ENCODE measurements at places on chromosomes 7 and 10. TPM values are rescaled to one million over a fixed set of nuclear protein-coding genes. Genes with fewer than 3 reads are reported as not detected.

DNA sequence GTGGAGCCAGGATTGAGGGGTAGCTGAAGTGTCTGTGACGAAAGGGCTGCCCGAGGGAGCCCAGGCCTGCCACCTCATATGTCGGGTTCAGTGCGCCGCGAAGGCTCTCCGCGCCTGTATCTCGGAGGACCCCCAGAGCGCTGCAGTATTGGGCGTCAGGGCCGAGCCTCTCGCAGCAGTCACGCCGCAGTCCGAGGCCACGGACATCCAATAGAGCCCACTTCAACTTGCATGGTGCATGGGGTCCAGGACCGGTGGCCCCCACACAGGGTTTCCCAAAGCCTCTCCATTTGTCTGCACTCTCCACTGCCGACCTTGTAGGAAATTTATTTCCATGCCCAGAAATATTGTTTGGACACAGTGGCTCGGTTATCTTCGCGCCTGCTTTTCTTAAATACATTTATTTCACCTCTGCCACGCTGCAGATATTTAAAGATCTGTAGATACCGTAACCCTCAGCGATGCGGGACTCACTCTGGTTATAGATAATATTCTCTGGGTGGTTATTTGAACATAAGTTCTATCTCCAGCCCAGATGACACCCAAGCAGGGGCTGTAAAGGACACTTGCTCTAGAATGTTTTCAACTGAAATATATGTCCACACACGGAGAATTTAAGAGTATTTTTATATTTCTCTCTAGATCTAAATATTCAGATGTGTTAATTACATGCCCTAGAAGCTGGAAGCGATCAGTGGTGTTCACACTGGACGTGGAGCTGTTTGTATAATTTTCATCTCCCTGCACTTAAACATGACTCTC lies 5.1 kb upstream of the ZNF503 start:
- H3K27me3 ChIP-seq, result no peaks in the 10 kb centered on the region
- H3K27ac ChIP-seq, result peak overlapping the region; percentile 92
- no peaks in the 10 kb centered on the region for H3K4me1 ChIP-seq
- H3K36me3 ChIP-seq, result no peaks in the 10 kb centered on the region

DNA sequence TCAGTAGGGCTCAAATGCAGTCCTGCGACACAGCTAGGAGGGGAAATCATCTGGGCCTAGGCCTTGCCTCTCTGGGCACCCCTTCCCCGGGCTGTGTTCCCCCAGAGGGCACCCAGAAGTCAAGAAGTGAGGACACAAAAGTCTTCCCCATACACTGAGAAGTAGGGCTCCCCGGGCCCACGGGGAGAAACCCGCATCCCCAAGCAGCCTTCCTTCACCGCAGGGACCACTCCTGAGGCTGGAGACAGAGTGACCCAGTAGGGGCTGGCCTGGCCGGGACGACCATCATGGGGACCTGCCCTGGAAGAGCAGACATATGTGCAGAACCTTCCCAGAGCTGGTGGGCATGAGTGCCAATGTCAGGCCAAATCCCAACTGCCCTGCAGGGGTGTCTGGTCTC lies 163.5 kb downstream of the GFRA1 start:
- no peaks in the 10 kb centered on the region for H3K4me1 ChIP-seq
- H3K4me3 ChIP-seq, result no peak overlapping the region
- H3K27ac ChIP-seq, result no peak overlapping the region
- no peaks in the 10 kb centered on the region for H3K27me3 ChIP-seq
- H3K36me3 ChIP-seq, result no peaks in the 10 kb centered on the region

DNA sequence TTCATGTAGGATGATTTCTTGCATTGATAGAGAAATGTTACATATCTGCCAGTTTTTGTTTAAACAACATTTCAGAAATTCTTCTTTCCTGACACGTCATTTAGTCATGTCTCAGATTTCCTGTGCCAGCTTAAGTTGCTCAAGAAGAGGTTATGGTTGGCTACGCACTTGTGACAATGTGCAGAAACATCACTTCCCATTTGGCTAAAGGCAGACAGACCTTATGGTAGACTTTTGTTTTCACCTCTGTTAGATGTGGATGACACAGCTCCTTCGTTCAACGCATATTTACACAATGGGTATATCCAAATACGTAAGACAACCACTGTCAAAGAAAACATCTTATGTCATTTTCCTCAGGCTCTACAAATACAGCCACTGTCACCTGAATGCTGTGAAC lies 125.8 kb downstream of the DOCK4 start:
- H3K36me3 ChIP-seq, result no peaks in the 10 kb centered on the region
- no peak for DNase-seq
- H3K4me1 ChIP-seq, result peaks cover 74% of the 10 kb centered on the region
- no peak overlapping the region for H3K4me3 ChIP-seq
- H3K27me3 ChIP-seq, result no peaks in the 10 kb centered on the region
- peak overlapping the region; percentile 76 for H3K27ac ChIP-seq

DNA sequence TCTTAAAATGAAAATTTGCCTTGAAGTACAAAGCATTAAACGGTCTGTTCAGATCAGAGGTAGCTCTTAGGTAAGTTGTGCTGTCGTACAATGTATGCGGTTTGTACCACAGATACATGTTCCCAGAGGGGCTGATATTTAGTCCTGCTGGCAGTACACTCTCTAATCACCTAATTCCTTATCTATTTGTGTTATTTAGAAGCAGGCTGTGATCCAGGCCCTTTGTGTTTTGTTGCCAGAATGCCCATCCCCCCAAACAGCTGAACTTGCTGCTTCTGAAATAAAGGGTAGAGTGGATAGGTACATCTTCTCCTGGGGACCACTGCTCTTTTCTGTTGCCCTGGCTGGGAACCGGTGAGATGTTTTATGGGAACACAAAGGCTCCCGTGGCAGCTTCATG lies 84.5 kb downstream of the SND1 start:
- no peak overlapping the region for H3K4me3 ChIP-seq
- H3K27me3 ChIP-seq, result no peaks in the 10 kb centered on the region
- no peaks in the 10 kb centered on the region for H3K36me3 ChIP-seq
- H3K27ac ChIP-seq, result no peak overlapping the region
- no peaks in the 10 kb centered on the region for H3K4me1 ChIP-seq

GRCh38 chr10:99742701-99743100 lies 10.7 kb downstream of the CUTC start:
- DNase-seq, result no peak
- H3K27ac ChIP-seq, result no peak overlapping the region
- H3K27me3 ChIP-seq, result no peaks in the 10 kb centered on the region
- H3K36me3 ChIP-seq, result peaks cover 98% of the 10 kb centered on the region

GRCh38 chr7:84009051-84009450 lies 185.5 kb downstream of the SEMA3A start:
- no peak for DNase-seq
- H3K27me3 ChIP-seq, result no peaks in the 10 kb centered on the region
- no peak overlapping the region for H3K27ac ChIP-seq
- H3K4me1 ChIP-seq, result no peaks in the 10 kb centered on the region
- no peak overlapping the region for H3K4me3 ChIP-seq

DNA sequence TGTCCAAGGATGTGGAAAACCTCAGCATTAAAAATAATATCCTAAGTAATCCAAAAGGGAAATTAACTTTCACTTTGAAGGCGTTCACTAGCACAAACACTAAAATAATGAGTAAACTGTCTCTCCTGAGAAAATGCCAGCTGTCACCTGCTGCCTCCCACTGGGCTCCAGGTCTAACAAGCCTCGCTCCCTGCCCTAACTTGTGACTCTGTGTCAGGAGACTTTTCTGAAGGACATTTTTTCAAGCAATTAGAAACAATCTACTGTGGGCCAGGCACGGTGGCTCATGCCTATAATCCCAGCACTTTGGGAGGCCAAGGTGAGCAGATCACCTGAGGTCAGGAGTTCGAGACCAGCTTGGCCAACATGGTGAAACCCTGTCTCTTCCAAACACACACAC lies 72.8 kb upstream of the GLCCI1 start:
- H3K4me3 ChIP-seq, result no peak overlapping the region
- no peaks in the 10 kb centered on the region for H3K27me3 ChIP-seq
- H3K27ac ChIP-seq, result no peak overlapping the region
- H3K4me1 ChIP-seq, result no peaks in the 10 kb centered on the region
- DNase-seq, result no peak
- no peaks in the 10 kb centered on the region for H3K36me3 ChIP-seq

The MEST gene
- 104 TPM for total RNA-seq
